Stimulated activated CD8-positive, alpha-beta memory T cell treated with anti-CD3 and anti-CD28 coated beads, Interleukin-4, amount 100 ng/mL, for 1 hour (primary cell): ENCODE measurements at places on chromosomes 7 and 10.

DNA sequence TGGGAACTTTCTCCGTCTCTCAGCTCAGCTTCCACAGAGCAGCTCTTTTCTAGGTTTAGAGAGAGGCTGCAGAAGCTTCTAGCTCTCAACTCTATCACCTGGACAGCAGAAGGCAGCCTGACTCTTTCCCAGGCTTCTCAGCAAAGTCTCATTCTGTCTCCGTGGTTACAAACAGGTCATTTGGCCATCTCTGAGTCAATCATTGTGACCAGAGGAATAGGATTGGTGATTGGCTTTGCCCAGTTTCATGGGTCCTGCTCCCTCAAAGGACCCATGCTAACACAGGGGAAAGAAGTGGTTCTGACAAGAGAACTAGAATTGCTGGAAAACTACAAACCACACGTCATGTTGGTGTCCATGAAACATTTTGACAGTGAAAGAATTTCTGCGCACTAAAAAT lies 43.6 kb downstream of the PRR15 start:
- DNase-seq, result no peak

- no peak for DNase-seq
Observed at GRCh38 chr7:130882396-130882795, 148.4 kb upstream of the KLF14 start.

DNA sequence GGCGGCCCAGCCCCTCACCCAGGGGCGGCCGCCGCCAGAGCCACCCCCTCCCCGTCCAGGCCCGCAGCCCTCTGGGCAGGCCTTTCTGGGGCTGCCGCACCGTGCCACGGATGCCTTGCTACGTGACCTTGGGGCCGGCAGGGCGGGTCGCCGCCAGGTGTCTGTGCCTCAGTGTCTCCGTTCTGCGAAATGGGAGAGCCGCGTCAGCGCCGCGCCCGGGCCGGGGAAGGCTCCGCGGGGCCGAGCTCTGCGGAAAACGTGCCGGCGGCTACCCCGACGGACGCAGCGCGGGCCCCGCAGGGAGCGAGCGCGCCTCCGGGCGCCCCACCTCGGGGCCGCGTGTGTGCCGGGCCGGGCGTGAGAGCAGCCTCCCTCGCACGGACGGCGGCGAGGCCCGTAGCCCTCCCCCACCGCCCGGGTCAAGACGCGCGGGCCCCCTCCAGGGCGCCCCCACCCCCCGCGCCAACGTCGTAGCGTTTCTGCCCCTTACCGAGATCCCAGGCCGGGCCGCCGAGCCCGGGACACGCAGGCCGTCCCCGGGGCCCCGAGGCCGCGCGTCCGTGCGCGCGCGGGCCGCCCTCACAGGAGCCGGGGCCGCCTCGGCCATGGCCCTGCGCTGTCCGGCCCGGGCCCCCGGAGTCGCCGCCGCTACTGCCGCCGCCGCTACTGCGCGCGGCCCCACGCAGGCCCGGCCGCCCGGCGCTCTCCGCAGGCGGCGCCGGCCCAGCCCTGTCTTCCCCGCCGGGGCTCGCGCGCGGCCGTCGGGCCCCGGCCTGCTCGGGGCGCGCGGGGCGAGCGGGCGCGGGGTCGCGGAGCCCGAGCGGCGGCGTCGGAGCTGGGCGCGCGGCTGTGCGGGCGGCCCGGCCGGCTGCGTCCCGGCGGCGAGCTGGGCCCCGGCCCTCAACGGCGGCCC lies 1.1 kb downstream of the ZNF777 start:
- no peak for DNase-seq

GRCh38 chr10:110758128-110758765 lies 113.5 kb upstream of the PDCD4 start:
- DNase-seq, result no peak

DNA sequence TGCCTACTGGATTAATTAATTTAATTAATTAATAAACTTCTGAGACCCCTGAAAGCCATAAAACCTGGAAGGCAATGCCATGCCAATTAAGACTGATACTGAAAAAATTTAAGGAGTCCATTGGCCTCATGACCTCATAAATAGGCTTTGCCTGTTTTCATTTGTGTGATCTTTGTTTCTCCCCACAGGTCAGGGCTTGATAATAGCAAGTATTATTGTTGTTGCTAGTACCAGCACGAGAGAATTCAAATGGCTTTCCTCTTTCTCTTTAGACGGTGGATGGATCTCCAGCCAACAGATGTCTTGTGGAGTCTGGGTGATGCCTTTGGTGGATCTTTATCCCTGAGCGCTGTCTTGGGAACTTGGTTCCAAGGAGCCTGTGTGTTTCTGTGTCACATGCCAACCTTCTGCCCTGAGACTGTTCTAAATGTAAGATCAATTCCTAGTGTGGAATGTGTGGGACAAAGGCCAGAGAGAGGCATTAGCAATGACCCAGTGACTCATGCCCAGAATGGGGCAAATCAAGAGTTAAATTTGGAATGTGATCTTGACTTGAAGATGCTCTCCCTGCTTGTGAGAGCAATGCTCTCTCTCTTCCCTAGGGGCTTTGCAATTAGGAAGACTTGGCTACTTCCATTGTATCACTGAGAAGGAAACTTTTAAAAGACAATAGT lies 17.7 kb downstream of the ACSM6 start:
- no peak for DNase-seq

GRCh38 chr10:13648425-13648824 lies 61.7 kb downstream of the PRPF18 start:
- no peak for DNase-seq

- DNase-seq, result no peak
Observed at GRCh38 chr10:78405231-78405630, 371.6 kb downstream of the RPS24 start.
